ENCODE measurements at places on chromosomes 11 and 22.

DNA sequence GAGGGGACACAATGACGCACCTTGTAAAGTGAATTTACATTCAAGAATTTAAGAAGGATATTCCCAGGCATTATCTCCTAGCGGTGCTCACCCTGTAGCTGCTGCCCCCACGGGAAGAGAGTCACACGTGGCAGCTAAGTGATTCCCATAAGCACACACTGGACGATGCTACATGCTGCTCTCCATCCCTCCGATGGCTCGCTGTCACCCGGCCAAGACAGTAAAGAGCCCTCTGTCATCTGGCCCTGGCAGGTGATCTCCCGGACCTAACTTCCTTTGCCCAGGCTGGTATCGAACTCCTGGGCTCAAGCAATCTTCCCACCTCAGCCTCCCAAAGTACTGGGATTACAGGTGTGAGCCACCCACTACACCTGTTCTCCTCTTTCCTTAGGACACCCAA, 39.9 kb upstream of the IGSF9B start:
- DNase-seq, result no peak

DNA sequence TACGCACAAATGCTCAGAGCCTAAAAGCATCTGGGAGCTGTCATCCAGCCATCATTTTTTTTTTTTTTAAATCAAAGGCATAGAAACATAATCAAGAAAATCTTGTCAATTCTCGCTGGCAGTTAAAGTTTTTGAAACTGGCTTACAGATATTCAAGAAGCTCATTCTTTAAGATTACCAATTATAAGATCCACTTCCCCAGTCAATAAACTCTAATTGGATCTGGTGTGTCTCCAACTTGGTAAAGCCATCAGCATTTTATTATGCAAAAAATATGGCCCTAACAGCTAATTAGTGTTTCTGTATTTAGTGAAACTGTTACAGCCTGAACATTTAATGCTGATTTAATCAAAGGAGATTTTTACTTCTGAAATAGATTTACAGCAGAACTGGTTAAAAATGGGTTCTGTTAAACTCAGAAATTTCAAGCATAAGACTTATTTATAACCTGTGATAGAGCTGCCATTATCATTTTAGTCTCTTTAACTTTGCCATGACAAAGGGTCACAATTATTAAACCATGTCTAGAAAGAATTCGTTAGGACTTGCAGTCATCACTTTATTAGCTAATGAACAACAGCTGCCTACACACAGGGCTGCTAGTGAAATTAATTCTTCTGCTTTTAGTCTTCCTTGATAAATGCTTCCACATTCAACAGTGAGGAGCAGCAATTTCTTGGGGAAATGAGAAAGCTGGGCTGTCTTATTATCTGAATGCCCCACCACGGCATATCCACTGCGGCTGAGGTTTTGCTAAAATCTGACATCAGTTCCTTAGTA, 176.4 kb upstream of the PITPNB start:
- no peak for DNase-seq

DNA sequence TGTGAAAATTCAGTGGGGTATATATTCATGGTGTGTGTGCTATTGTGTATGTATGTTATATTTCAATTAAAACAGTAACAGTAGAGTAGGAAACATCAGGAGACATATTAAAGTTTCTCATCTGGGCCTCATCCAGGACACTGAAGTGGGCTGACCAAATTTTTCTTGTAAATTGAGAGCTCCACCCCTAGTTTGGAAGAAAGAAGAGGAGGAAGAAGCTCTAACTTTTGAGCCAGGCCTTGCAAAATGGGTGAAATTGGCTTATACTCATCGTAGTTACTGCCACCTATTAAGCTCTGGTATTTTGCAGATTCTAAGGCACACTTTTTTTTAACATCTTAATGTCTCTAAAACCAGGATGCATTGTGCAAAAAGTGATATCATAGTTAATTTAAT, 33.7 kb downstream of the TSPAN18 start:
- no peak for DNase-seq

- no peak for DNase-seq
These were observed at the start of gene CECR2 for GRCh38 chr22:17369439-17370025. TSS of gene CECR2 (plus strand) at chr22:17369460. CDS start at chr22:17369784, 324 bp downstream.

DNA sequence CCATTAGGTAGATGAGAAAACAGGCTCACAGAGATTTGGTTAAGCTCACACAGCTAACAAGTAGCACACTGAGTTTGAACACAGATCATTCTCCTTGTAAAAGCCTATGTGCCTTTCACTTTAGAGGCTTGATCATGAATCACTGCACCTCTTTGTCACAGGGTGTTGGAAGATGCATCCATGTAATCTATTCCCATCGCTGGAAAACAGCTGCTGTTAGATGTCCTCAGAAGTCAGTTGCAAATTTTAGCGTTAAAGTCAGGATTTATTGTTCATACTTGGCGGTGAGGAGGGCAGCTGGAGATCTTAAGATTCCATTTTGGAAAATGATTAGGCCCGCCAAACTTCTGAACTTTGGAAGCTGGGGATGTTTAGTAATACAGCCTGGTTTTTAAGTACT, 2.6 kb downstream of the CNTF start:
- no peak for DNase-seq

GRCh38 chr22:47329727-47330650, 567.5 kb downstream of the TBC1D22A start:
- DNase-seq, result no peak

- peak; percentile 2 for DNase-seq
These were observed 68.2 kb downstream of the EMSY start for GRCh38 chr11:76512851-76513653.

GRCh38 chr22:21802056-21802455, 65.4 kb downstream of the MAPK1 start:
- no peak for DNase-seq

DNA sequence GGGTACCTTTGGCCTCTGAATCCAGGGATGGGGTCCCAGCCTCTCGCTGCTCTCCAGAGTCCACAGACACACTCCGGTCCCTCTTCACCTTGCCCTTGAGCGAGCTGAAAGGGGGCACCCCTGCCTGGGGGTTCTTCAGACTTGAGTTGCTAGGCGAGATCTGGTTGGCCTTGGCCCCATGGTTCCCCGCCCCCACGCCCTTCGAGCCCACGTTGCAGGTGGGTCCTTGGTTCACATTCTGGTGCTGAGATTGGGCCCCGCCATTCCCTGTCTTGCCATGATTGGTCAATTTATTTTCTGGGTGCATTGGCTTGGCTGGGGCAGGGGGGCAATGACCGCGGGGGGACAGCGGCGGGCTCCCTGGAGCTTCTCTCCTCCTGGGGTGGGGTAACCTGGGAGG, 17.5 kb downstream of the BCL9L start:
- DNase-seq, result no peak

DNA sequence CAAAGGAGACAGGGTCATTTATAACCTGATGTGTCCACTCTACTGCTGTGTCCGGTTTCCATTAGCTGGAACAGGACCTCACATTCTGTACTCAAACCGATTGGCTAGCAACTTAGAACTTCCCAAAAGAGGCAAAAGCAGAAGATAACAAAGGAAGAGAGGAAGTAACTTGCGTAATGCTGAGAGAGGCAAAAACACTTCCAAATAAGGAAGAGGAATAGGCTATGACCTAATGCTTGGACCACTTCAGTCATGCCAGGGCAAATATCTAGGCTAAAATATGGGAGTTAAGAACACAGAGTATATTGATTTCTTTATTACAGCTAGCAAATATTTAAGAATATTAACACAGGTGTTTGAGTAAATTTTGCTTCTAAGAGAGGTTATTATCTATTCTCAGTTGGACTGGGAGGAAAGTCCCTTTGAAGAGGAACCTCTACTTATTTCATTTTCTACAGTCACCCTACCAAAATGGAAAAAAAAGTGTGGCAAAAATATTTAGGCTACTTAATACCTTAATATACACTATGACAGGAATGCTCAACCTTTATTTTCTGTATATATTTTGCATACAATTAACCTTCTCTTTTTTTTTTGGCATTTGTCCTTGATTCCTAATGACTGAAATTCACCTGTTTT, 499.8 kb upstream of the CHORDC1 start:
- DNase-seq, result no peak

- no peak for DNase-seq
These were observed 11.4 kb downstream of the OR10D3 start for GRCh38 chr11:124194293-124195188.

DNA sequence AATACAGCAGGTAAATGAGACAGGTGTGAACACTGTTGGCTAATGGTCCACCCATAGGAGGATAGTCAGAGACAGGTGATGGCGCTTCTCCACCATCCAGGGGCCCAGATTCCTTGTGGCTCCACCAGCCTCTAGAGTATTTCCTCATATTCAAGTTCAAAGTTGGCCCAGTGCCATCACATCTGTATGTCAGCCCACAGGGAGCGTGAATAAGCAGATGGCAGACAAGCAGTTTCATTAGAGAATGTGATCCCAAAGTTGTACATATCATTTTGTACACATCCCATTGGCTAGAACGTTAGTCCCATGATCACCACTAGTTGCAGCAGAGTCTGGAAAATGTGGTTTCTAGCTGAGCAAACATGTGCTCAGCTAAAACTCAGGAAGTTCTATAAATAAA, 11.0 kb upstream of the CWF19L2 start:
- no peak for DNase-seq

- DNase-seq, result no peak
These were observed 733 bp downstream of the MEI1 start for GRCh38 chr22:41700108-41700364.

- DNase-seq, result no peak
These were observed 411.9 kb downstream of the CNTN5 start for GRCh38 chr11:99432677-99433076.

DNA sequence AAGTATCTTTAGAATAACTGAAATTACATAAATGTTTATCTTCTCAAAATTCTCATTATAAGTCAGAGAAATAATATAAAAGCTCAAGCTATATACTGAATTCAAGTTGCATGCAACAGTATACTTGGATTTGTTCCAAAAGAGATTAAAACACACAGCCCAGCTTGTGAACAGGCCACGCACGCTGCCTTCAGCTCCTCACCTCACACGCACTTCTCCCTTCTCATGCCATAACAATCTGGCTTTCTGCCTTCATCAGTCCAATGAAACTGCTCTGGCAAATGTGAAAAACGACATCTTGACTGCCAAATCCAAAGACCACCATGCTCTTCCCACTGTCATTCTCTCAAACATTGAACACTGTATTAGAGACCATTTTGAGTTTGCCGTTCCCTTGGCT, 22.1 kb downstream of the ATP6V1E1 start:
- no peak for DNase-seq

DNA sequence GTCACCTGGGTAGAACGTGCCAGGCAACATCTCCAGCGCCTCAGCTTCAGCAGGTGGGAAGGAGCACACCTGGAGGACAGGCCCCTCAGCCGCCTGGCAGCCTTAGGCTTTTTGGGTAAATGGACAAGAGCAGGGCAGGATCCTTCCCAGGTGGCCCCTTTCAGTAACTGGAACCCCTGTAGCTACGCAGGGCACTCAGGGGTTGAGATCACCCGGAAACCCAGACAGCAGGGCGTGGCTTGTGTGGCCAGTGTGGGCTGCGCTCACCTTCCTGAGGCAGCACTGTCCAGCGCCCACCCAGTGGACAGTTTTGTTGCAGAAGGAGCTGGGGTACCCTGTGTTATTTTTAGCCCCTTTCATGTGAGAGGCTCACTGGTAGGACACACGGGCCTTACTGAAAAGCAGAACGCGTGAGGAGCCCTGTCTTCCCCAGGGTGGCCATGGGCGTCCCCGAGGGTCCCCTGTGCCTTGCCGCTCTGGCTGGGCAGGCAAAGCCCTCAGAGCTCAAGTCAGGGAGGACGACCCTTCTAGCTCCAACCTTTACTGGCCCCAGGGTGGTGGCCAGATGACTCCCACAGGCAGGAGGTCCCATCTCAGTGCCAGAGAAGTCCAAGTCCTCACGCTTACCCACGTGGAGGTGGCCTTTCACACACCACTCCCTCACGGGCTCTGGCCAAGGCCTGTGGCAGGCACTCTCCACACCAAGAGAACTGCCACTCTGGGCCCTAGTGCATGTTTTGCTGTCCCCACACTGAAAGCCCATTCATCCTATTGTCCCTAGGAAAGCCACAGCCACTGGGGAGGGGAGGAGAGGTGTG, 75.8 kb downstream of the CTTN start:
- DNase-seq, result no peak

GRCh38 chr11:1178201-1178885, 20.6 kb downstream of the MUC5AC start:
- no peak for DNase-seq
